ENCODE measurements at places on chromosomes 7 and 10.

DNA sequence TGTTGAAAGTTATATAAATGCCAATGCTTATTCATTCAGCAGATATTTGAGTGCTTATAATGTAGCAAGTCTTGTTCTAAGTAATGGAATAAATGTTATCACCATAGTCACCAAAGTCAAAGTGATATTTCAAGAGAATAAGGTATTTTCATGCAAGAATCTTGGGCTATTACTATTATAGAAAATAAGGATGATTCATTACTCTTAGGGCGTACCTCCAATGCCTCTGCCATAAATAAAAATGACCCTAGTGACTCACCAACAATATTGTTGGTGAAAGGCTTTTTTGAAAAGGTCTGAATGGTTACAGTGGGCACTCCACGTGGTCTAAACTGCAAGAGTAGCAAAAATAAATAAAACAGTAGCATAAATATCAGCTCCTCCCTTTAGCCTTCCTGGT, 68.4 kb downstream of the RALA start:
- H3K27me3 ChIP-seq = no peaks in the 10 kb centered on the region
- no peak overlapping the region for H3K27ac ChIP-seq
- H3K36me3 ChIP-seq = peaks cover 52% of the 10 kb centered on the region
- no peak for DNase-seq

DNA sequence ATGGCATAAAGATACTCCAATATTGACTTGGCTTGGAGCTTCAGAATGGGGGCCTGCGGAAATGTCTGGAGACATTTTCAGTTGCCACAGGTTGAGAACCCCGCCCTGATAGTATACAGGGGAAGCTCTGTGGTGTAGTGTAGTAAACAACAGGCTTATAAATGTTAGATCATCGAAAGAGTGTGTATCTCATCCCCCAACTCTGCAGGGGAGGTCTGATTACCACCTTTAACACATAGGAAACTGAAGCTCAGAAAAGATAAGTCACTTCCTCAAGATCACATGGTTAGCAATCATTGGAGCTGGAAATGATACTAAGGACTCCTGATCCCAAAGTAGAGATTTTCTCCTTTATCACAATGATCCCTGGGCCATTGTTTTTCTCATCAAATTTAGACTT, 144.5 kb upstream of the BMPER start:
- no peaks in the 10 kb centered on the region for H3K4me1 ChIP-seq
- no peaks in the 10 kb centered on the region for H3K27me3 ChIP-seq
- no peak for DNase-seq
- H3K27ac ChIP-seq = no peak overlapping the region
- H3K36me3 ChIP-seq = no peaks in the 10 kb centered on the region

DNA sequence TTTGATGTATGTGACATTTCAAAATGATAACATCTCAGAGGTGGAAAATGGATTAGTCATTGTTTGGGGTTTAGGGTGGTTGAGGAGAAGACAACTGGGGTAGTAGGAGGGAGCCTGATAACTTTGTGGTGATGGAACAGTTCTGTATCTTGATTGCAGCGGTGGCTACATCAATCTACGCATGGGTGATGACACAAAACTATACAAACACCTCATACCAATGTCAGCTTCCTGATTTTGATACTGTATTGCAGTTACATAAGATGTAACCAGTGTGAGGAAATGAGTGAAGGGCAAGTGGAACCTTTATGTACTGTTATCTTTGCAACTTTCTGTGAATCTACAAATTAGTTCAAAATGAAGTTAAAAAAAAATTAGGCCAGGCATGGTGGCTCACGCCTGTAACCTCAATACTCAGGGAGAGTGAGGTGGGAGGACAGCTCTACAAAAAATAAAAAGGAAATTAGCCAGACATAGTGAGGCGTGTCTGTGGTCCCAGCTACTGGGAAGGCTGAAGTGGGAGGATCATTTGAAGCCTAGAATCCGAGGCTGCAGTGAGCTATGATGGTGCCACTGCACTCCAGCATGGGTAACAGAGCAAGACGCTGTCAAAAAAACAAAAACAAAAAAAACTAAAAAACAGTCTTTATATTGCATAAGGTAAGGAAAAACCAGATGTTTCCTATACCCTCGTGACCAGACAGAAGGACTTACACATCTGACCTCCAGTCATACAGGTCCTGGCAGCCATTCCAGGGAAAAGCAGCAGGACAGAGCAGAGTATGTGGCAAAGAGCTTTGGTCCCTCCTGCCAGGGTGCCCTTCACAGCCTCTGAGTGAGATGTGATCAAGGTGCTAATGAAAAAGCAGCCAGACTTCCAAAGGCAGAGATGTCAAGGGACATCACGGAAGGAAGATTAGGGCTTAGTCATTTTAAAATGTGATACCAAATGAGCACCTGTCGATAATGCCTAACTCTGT, 50.8 kb downstream of the CYTH3 start:
- H3K4me1 ChIP-seq = peaks cover 9% of the 10 kb centered on the region
- H3K27ac ChIP-seq = peak overlapping the region; percentile 43
- peaks cover 45% of the 10 kb centered on the region for H3K27me3 ChIP-seq
- no peak overlapping the region for H3K4me3 ChIP-seq

DNA sequence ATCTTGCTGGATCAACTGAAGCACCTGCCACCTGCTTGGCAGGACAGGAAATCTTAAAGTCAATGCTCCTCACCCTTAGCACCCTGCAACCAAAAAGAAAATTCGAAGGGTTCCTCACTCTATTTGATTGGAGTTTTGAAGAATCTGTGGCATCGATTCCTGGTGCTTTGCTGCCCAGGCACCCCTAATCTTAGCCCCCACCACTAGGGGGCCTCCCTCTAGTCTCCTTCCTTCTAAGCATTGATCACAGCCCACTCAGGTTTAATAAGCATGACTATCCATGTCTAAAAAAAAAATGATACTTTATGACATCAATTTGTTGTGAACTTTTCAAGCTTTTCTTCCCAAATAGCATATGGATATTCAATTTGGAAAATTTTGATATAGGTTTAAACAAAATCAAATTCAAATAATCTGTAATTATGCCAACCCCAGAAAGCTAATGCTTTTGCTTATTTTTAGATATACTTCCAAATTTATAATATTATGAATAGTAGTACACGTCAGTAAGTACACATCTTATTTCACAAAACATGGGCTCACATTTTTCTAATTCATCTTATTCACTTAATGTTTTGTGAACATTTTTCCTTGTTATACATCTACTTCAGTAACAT, 45.3 kb downstream of the NRG3 start:
- no peaks in the 10 kb centered on the region for H3K27me3 ChIP-seq
- no peak overlapping the region for H3K27ac ChIP-seq
- H3K4me1 ChIP-seq = no peaks in the 10 kb centered on the region
